Activated T-cell treated with anti-CD3 and anti-CD28 coated beads for 1 hour (primary cell): ENCODE measurements at places on chromosomes 2 and 18.

DNA sequence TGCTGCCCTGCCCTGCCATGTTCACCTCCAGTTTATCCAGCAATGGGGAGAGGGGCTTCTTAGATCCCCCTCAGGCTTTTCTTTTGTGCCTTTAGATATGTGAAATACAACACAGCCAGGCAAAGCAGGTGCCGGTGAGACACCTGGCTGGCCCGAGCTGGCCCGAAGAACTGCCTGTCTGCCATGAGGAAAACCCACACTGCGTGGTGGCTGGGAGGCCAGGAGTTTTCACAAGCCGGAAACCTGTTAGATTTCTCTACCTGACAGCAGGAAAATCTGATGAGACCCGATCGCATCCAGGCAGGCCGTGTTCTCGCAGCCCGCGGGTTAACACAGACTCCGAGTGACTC is 5.7 kb upstream of the GAL3ST2 start:
- DNase-seq = no peak

GRCh38 chr2:135320465-135321355 is 210.3 kb downstream of the ZRANB3 start:
- no peak for DNase-seq

GRCh38 chr2:116833052-116833451 is 981.4 kb upstream of the DDX18 start:
- DNase-seq = no peak

- DNase-seq = no peak
Measured at GRCh38 chr2:3547915-3548314, 10.2 kb downstream of the RNASEH1 start.

DNA sequence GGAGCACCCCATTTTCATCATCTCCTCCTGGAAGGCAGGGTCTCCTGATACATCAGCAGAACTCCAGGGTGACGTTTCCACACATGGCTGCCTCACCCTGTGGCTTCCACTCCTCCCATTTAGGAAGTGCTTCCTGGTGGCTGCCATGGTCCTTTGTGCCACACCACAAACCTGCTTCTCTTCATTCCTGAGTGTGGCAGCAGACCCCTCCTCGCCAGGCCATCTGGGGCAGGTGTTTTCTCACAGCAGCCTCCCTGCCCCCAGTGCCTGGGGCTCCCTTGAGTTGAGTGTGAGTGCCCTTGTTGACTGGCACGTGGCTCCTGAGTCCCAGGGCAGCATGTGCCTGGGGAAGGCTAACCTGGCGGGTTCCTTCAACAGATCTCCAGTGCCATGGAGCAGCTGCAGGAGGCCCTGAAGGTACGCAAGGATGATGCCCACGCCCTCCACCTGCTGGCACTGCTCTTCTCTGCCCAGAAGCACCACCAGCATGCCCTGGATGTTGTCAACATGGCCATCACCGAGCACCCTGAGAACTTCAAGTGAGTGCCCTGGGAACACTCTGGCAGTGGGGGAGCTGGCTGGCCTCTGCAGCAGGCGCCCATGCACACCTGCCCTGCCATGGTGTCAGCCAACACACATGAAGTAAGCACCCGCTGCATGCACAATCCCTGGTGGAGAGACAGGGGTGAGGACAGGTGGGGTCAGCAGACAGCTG is 113.4 kb upstream of the MCFD2 start:
- no peak for DNase-seq

GRCh38 chr18:35807811-35808335 is 164.6 kb upstream of the RMP24 start:
- no peak for DNase-seq

DNA sequence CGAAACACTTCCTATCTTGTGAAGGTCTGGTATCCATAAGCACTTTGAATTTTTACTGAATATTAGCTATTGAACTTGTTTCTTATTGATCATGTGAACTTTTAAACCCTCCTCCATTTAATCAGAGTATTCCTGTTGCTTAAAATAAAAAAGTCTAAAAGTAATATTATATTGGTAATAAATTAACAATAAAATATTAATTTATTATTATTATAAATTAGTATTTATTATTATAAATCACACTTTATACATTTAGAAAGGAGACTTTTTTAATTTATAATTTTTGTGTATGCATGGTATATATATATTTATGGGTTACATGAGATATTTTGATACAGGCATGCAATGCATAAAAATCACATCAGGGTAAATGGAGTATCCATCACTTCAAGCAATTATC is 295.4 kb upstream of the NETO1 start:
- DNase-seq = no peak

GRCh38 chr2:157473581-157473980 is 29.7 kb upstream of the CYTIP start:
- no peak for DNase-seq

- no peak for DNase-seq
Measured at GRCh38 chr2:10764896-10765295, 43.5 kb downstream of the ATP6V1C2 start.

- no peak for DNase-seq
Measured at GRCh38 chr18:73879766-73880165, 267.9 kb downstream of the FBXO15 start.

- DNase-seq = no peak
Measured at GRCh38 chr2:234395891-234396420, 100.9 kb downstream of the ARL4C start.

DNA sequence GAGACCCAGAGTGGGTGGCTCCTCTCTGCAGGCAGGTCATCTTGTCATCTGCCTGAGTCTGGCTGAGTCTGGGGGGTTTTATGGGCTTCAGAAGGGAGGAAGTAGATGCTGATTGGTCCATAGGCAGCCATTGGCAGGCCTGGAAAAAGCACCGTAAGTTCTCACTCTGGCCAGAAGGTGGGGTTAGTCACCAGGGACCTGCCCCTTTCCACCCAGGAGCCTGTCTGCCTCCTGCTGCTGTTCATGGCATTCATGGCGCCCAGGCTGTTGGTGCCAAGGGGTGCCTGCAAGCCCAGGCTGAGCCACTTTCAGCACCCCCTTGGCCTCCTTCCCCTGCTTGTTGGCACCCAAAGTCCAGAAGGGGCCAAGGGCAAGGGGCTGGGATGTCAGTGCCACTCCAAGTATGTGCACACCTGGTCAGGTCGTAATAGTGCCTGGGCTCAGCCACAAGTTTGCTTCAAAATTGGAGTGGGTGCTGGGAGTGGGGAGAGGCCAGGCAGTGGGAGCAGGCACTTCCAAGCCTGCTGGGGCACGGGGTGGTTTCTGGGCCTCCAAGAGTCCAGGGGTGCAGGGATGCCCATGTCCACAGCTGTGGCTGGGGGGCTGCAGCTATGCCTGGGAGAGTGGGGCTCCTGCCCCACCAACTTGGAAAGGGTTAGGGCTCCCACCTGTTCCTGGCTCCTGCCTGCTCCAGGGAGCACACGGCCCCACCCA is 178.1 kb downstream of the FAM210A start:
- no peak for DNase-seq

- DNase-seq = no peak
Measured at GRCh38 chr2:80573950-80574349, 269.4 kb upstream of the LRRTM1 start.

GRCh38 chr18:11899063-11899462 is 9.1 kb downstream of the MPPE1 start:
- DNase-seq = no peak

GRCh38 chr2:38056216-38056615 is 19.7 kb downstream of the CYP1B1 start:
- no peak for DNase-seq

GRCh38 chr2:9802576-9802993 is 40.7 kb upstream of the TAF1B start:
- DNase-seq = no peak

- DNase-seq = no peak
Measured at GRCh38 chr2:24101992-24102391, 17.4 kb upstream of the TP53I3 start.

- DNase-seq = no peak
Measured at GRCh38 chr2:211692689-211693088, 845.9 kb downstream of the ERBB4 start.

DNA sequence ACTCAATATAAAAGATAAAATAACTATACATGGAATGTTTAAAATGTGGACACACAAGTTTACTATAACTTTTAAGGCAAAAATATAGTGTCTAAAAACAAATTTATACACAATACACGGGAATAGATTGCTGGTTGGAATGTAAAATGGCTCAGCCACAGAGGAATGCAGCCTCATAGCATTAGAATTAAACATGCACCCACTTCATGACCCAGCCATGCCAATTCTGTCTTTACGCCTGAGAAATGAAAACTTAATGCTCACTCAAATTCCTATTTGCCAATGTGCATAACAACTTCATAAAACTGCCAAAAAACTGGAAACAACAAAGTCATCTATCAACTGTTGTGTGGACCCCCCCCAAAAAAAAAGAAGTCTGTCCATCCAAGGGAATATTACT is 1006.6 kb upstream of the POU3F3 start:
- no peak for DNase-seq

DNA sequence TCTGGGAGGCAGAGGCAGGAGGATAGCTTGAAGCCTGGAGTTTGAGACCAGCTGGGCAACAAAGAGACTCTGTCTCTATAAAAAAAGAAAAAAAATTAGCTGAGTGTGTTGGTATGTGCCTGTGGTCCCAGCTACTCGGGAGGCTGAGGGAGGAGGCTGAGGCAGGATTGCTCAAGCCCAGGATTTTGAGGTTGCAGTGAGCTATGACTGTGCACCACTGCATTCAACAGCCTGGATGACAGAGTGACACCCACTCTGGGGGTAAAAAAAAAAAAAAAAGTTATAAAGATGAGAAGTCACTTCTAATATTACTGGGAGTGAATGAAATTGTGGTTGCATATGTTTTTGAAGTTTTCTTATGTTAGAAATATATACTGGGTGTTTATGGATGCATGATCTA is 71.6 kb downstream of the C2orf74 start:
- DNase-seq = no peak

DNA sequence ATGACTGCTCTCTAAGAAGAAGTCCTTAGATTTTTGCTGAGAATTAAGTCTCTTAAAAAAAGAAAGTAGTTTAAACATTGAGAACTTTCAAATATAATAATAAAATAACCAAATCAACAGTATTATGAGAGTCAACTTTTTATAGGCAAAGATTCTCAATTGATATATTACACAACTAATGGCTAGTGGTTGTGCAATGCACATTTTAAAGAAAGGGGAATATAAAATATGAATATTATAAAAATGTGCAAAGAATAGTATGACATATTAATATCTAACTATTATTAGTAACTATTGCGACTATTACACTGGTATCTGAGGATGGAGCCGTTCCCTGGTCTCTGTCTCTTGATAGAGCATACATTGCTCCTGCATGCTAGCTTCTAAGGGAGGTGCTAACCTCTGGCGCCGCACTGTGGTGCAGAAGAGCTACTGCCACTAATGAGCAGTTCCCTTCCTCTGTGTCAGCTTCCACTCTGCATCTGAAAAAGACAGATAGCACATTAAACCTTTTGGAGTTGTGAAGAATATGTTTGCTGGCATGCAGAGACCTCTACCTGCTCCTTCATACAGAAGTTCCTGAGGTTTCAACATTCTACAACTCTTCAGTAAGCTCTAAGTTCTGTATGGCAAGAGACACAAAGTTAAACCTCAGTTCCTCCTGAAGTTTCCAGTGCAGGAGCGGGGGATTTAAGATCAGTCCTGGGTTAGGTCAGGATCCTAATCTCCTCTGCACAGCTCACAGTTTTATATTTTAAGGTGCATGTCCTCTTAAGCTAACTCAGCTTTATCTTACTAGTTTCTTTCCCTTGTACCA is 3.5 kb upstream of the SLC9A2 start:
- no peak for DNase-seq

DNA sequence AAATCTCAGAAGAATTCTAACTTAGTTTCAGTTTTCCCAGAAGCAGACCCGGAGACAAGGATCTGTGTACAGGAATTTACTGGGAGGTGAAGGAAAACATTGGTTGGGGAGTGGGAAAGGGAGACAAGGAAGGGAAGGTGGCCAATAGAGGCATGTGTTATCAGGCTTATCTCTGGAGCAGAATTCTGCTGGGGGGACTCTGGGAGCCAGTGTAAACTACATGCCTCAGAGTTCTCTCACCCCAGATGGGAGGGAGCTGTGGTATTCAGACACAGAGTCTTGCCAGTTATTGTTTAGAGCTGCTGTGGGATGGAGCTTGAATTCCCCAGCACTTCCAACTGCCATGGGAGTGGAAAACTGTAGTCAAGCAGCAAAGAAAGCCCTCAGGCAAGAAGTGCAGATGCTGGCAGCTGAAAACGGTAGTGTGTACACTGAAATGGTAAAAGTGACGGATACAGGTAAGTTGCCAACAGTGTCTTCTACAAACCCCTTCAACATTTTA is 19.0 kb downstream of the DNPEP start:
- no peak for DNase-seq

- DNase-seq = no peak
Measured at GRCh38 chr2:1731963-1732768, 12.1 kb downstream of the PXDN start.

GRCh38 chr2:176092270-176093144 is at the start of gene HOXD13:
Gene HOXD13, plus strand, starts transcription at chr2:176092721. Its CDS starts 170 bp downstream, at chr2:176092891.
- DNase-seq = no peak

GRCh38 chr18:61337527-61337926 is 4.3 kb downstream of the CDH20 start:
- no peak for DNase-seq

DNA sequence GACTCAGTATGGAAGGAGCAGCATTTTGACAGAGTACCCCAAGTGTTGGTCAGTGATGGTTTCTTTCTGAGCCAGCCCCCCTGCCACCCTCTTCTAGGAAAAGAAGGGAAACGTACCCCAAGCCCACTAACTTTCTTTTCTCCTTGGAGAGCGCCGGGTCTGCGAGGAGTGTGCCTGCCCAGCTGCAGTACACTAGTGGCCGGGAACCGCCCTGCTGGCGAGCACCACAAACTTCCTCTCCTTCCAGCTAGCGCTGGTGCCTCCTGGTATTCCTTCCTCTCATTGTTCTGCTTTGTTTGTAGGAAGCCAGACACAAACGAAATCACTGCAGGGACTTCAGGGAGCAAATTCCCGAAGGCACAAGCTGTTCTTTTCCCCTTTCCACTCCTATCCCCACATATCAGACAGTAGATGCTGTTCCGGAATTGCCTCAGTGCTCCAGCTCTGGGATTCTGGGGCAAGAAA is 1.8 kb downstream of the CCDC85A start:
- no peak for DNase-seq

DNA sequence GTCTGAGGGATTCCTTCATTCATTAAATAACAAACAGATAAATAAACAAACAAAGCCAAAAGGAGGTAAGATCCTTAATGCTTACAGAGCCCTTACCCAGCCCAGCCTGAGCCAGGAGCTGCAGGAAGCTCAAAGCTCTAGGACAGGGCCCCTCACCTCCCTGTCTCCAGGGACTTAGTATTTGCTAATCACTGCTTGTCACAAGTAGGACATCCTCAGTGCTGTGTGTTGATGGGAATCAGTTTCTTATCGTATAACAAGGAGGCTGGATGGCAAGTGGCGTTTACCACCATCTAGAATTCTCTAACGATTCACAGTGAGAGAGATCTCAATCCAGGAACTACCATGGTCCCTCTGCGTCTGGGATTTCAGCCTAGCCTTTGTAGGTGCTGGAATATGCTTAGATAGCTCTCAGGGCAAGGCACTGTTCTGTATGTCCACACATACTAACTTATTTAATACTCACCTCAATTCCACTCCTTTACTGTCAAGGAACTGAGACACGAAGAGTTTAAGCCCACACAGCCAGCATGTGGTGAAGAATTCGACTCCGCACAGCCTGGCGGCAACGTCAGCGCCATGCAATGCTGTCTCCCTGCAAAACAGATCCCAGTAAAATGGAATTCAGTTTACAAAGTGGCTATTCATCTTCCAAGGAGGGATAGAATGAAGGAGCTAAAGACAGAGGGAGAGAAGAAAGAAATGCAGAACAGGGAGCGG is 164.8 kb downstream of the MYCN start:
- no peak for DNase-seq

GRCh38 chr2:47076586-47077441 is 78.3 kb downstream of the STPG4 start:
- no peak for DNase-seq
